ENCODE measurements at places on chromosomes 3 and 15.

DNA sequence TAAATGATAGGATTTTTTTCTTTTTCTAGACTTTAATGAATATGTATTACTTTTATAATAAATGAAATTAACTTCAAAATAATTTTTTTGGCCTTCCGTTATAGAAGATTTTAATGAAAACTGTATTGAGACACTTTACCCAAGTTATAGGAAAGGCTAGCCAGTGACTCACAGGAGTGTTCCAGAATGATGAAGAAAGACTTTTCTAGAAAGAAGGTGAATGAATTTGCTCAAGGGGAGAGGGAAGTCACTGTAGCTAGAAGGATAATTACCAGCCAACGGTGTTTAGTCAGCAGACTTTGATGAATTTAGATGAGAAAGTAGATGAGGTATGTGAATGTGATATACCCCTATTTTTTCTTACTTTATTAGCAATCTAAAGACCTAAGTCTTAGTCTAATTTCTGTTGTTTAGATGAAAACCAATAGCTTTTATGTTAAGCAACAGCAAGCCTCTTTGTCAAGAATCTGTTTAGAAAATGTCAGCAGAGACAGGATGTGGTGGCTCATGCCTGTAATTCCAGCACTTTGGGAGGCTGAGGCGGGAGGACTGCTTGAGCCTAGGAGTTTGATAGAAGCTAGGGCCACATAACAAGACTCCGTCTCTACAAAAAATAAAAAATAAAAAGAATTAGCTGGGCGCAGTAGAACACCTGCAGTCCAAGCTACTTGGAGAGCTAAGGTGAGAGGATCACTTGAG, 3.2 kb downstream of the ALAS1 start:
- DNase-seq: no peak

DNA sequence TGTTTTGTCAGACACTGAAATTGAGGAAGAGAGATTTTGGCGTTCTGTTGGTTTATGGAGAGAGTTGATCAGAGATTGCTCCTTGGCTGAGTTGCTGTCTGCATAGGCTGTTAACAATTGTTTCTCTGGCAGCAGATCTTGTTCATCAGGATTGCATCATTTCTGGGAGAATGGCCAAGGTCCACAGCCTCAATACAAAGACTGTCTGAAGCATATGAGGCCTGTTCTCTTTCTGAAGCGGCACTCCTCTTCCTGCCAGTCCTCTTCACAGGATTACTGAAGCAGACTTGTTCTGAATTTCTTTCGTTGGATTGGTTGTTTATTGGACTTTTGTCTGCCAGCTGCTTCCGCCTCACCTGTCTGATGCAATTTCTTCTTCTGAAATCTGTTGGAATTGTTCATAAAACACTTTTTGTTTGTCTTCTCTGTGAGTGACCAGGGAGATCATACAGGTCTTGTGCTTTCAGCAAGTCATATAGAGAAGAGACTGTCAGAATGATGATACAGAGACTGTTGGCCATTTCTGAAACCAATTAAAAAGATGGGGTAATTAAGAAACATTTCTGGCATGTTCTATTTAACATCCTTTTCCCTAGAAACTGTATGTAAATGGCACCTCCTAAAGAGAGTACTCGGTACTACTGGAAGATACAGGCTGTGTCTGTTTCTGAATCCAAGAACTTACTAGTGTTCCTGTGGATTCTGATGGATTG, 25.5 kb downstream of the SETD5 start:
- peak; percentile 93 for DNase-seq

- DNase-seq: no peak
These were observed 220.0 kb downstream of the FAM43A start for GRCh38 chr3:194905696-194906095.

DNA sequence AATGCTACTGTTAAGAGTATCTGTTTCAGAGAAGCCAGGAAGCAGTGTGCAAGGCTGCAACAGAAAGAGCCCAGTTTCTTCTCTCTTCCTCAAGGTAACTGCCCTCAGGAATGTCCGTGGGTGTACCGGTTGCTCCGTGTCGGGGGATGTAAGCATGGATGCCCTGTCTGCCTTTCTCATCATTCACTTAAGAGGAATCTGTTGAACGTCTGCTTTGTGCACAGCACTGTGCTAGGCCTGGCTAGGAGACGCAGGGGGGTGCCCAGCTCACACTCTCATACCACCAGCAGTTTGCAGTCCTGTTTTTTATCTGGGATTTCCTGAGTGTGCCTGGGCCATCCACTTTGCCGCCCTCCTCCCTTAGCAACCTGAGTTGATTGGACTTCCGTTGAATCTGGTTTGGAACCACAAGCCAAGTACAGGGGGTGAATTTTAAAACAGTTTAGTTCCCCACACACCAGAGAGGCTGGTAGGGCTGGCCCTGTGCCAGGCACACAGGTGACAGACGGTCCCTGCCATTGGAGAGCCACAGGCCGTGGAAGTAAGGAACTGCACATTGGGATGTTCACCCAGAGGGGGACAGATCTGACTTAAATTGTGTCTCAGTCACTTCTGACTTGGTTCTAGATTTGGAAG, 11.2 kb downstream of the BOC start:
- DNase-seq: no peak

GRCh38 chr15:38048001-38048455, 113.6 kb downstream of the TMCO5A start:
- DNase-seq: no peak

- DNase-seq: no peak
These were observed 28.3 kb downstream of the LRRC2 start for GRCh38 chr3:46537779-46538178.

GRCh38 chr3:94173673-94174434, 111.0 kb downstream of the NSUN3 start:
- DNase-seq: no peak

- no peak for DNase-seq
These were observed 10.5 kb downstream of the NUTM1 start for GRCh38 chr15:34353627-34354026.
